Muscle of arm (tissue), 14 donors: ENCODE measurements at places on chromosomes 13 and 19. TPM values are rescaled to one million over a fixed set of nuclear protein-coding genes. Genes with fewer than 3 reads are reported as not detected.

The OR7D2 gene
- polyA plus RNA-seq: not detected

- DNase-seq: peak; percentile 28
Measured at GRCh38 chr19:58355908-58356765, 2.8 kb upstream of the A1BG start.

- no peak for DNase-seq
Measured at GRCh38 chr13:59413126-59413525, 750.6 kb downstream of the DIAPH3 start.

- no peak for DNase-seq
Measured at GRCh38 chr13:37602733-37603381, 4.3 kb upstream of the POSTN start.

DNA sequence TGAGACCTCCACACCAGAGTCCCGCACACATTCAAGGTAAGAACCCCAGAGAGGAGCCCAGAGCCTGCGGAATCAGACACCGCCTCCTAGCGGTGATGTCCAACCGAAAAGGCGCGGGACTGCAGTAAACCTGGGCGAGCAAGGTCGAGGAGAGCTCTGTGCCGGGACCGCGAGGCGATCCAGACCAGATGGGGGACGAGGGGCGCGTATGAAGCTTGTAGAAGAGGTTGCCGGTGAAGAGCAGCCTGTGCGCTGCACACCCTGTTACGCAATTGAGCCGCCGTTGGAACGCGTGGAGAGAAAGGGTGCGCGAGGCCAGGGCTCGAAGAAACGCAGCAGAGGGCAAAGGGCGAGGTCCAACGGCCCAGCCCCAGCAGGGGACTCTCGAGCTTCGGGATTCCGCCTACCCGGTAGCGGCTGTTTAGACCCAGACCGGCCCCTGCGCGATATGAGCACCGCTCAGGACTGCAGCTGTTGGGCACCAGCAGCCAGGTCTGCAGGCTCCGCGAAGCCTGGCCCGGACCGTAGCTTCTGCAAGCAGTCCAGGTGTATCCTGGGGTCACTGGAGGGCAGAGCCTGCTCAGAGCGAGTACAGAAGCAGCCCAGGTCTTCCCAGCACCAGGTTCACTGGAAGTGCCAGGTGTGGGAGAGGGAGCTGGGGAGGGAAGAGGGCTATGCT, 65.9 kb upstream of the ZNF599 start:
- DNase-seq: no peak

GRCh38 chr19:37929355-37929923, 22.4 kb downstream of the SIPA1L3 start:
- no peak for DNase-seq

DNA sequence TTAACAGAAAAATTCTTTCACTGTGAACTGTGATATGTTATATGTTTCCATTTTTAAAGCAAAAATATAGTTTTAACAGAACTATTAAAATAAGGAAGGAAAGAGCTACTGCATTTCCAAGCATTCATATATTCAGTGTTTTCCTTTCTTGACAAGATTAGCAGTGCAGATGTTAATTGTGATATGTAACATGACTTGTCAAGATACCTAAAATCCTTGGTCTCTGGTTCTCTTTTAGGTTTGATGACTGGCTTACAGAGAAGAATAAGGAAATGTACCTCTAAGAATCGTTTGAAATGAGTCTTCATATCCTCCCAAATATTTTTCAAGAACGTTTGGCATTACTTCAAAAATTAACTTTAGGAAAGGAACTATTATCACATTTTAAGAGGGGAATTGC, 907.2 kb downstream of the PCDH9 start:
- DNase-seq: no peak

- DNase-seq: no peak
Measured at GRCh38 chr13:30157616-30157993, 149.7 kb downstream of the KATNAL1 start.

The CERS1 gene
- polyA plus RNA-seq: not detected

DNA sequence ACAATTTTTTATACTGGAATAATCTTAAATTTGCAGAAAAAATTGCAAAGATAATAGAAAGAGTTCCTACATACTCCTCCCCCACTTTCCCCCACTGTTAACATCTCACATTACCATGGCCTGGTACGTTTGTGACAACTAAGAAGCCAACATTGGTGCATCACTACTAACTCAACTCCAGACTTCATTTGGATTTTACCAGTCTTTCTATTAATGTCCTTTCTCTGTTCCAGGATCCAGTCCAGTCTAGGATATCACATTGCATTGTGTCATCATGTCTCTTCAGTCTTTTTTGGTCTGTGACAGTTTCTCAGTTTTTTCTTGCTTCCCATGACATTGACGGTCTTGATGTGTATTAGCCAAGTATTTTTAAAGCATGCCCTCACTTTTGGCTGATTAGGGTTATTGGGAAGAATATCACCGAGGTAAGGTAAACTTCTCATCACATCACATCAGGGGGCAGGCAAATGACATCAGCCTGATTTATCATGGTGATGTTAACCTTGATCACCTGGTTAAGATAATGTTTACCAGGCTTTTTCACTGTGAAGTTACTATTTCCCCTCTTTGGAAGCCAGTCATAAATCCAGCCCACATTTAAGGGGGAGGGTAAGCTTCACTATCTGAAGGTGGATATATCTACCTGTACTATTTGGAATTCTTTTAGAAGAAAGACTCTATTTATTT, 322.1 kb downstream of the ENOX1 start:
- DNase-seq: no peak

GRCh38 chr13:111472559-111473460, 152.4 kb downstream of the TEX29 start:
- no peak for DNase-seq

GRCh38 chr13:77497350-77497749, 38.2 kb upstream of the SCEL start:
- DNase-seq: no peak

The C19orf38 gene
- polyA plus RNA-seq: 0.92 TPM
